ENCODE measurements at places on chromosomes 16 and 17.

- DNase-seq: no peak
These were observed 20.8 kb downstream of the C17orf67 start for GRCh38 chr17:56812901-56813388.

- DNase-seq: no peak
These were observed 27.4 kb upstream of the CPNE2 start for GRCh38 chr16:57064995-57065394.

DNA sequence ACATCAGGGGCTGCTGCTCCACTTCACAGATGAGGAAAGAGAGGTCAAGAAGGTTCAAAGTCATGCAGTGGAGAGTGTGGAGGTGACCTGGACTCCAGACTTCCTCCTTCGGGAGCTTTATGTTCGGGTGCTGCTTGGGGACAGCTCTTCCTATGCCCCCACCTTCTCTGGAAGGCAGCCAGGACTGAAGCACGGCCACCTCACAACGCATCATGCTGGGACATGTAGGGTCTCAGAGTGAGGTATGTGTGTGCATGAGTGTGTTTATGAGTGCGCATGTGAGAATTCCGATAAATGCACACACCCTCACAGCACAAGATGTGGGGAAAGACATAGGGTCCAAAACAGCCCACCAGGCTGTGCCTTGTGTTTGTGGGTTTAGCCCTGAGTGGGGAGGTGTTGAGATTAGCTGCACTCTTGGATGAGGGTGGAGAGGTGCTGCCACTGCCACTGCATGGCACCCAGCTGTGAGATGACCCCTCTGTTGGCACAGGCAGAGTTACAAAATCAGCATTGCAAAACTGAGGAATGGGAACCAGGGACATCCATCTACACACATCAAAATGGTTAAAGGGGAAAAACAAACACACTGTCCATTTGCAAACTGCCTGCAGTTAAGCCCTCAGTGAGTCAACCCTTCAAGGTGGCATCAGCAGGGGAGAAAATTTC is 367.4 kb downstream of the SEC14L1 start:
- no peak for DNase-seq

- DNase-seq: no peak
These were observed 33.6 kb upstream of the ANKFY1 start for GRCh38 chr17:4297351-4297750.

- DNase-seq: peak; percentile 46
These were observed at the start of gene CDK5R1 for GRCh38 chr17:32486701-32487472. CDK5R1 (plus strand) TSS chr17:32486993; CDS start chr17:32487621, 628 bp downstream.

DNA sequence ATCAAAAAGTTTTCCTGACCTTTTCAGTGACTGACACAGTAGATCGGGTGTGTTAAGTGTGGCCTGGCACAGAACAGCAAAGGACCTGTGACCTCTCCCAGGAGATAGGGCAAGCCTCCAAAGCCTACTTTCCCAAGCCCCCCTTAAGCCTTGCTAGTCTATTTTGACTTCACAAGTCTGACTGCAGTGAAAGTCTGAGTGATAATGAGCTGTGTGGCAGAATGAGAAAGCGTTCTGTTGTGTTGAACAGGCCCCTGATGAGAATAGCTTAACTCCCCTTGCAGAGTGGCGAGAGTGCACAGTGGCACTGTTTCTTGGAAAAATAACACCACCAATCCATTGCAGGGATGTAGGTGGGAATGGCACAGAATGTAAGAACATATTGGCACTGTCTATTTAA is 32.8 kb downstream of the MMD start:
- no peak for DNase-seq

DNA sequence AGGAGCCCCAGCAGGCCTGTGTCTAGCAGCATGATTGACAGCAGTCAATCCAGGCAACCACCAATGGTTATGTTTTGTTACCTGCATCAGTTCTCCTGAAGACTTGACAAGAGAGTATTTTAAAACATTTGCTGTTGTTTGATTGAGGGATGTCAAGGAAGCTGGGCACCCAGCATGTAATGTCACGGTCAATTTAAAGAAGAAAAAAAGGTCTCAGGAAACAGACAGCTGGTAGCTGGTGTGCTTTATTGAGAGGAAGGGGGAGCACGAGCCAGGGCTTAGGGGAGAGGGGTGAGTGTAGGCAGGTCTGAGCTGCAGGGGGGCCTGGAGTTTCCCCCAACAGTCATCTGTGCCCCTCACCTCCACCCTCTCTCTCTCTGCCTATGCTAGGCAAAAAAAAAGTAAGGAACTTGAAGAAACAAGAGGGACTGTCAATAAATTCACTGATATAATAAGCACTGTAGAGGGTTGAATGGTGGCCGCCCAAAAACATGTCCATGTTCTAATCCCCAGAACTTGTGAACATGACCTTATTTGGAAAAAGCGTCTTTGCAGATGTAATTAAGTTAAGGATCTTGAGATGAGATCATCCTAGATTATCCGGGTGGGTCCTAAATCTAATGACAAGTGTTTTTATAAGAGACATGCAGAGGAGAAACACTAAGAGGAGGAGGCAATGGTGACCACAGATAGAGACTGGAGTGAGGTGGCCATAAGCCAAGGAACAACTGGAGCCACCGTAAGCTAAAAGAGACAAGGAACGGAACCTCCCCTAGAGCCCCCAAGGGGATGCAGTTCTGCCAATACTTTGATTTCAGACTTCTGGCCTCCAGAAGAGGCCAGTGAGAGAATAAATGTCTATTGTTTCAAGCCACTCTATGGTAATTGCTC is 14.5 kb downstream of the TSPOAP1 start:
- DNase-seq: no peak

DNA sequence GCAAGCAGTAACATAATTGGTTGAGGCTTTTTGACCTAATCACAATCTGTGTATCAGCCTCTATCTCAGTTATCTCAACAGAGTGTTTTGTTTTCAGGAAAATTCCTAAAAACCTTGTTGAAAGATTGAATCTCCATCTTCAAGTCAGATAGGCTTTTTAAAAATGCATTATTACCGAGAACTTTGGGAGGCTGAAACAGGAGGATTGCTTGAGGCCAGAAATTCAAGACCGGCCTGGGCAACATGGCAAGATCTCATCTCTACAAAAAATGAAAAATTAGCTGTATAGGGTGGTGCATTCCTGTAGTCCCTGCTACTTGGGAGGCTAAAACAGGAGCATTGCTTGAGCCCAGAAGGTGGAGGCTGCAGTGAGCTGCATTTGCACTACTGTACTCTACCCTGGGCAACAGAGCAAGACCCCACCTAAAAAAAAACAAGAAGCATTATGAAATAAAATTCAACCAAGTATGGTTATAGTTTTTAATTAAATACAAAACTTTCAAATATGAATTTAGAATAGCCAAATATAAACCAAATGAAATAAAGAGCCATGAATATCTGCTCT is 68.4 kb downstream of the VMP1 start:
- no peak for DNase-seq

DNA sequence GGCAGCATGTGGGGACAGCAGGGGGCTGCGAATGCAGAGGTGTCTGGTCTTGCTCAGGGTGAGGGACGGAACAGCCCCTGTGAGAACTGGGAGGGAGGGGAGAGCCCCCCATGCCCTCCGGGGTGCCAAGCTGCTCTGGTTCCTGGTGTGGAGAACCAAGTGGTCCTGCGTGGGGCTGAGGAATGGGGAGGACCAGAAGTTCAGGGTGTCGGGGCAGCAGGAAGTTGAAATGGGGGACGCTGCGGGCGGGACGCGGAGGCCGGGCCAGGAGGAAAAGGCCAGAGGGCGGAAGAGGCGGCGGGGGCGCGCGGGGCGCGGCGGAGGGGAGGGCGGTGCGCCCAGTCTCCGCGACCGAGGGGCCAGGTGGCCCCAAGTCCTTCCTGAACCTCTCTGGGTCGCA is 3.6 kb downstream of the ALDH3A1 start:
- DNase-seq: no peak

DNA sequence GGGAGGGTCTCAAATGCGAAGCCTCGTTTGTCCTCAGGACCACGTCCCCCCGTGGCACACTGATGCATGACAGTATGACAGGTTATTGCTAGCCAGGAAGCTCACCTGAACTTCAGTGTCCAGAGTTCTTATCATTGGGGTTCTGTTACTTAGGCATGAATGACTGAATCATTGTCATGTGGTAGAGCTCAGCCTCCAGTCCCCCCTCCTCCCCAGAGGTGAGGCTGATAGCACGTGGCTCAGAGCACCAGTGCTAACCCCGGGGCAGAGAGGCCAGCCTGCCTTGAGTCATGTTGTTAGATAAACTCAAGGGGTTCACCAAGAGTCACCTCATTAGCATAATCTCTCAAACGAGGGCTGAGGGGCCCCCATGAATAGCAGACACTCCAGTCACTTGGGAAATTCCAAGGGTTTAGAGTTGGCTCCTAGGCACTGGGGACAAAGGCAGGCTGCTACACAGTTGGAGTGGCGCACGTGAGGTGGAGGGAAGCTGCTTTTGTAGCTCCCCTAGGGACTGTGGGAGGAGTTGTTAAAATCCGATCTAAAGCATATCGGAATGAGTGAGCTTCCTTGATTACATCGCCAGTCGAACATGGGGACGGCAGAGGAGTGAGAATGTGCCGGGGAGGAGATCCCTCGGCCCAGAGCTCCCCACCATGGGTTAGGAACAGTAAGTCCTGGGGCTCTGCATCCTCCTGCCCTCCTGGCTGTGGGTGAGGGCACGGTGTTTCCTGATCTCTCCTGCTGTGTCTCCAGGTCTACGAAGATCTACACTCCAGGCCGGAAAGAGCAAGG is 18.2 kb downstream of the DHX38 start:
- DNase-seq: peak; percentile 40

DNA sequence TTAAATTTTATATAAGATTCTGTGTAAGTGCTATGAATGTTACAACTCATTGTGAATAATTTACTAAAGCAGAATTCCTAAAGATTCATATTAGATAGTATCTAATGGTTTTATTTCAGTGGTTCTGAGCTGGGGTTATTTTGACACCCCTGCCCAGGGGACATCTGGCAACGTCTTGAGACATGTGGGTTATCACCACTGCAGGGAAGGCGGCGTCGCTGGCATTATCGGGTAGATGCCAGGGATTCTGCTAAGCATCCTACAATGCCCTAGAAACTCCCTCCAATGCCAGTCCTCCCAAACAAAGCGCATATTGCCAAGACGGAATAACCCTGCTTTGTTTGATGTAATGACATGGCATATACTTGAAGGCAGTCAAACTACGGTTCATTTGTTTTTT is 372.3 kb upstream of the ZFHX3 start:
- peak; percentile 10 for DNase-seq

DNA sequence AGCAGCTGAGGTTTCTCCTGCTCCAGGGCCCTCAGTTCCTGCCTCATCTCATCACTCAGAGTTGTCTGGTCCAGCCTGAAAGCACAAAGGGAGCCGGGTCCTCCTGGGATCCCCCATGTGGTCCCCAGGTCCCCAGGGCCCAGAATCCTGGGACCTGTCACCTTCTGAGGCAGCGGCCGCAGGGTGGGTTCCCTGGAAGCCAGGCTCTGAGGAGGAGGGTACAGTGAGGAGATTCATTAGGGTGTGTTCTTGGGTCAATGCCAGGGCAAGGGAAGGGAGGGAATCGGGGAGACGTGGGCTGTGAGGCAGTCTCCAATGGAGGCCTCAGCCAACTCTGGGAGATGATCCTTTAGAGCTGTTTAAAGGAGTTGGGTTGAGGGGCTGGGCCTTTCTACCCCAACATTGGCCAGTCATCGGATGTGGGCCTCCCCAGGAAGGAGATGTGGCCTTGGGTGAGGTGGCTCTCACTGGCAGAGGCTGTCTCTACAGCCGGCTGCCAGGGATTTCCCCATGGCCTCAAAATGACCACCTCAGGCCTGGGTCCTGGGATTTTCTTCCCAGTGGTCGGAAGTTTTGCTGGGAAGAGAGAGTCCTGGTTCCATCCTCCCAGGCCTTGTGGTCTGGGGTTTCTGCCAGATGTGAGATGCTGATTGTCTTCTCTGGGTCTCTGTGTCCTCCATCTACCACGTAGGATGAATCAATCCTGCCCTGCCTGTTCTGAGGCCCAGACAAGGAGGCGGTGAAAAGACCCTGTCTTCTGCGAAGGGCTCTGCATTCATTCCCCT is 47.3 kb downstream of the NLRP1 start:
- no peak for DNase-seq

GRCh38 chr16:65336160-65336559 is 214.3 kb upstream of the CDH11 start:
- DNase-seq: peak; percentile 66

GRCh38 chr17:66647391-66647983 is 187.4 kb upstream of the CACNG5 start:
- no peak for DNase-seq

GRCh38 chr17:42179911-42180410 is 981 bp downstream of the KCNH4 start:
- DNase-seq: peak; percentile 39

- DNase-seq: no peak
These were observed 82.1 kb downstream of the KSR1 start for GRCh38 chr17:27538156-27538955.

- no peak for DNase-seq
These were observed 9.6 kb downstream of the GALK1 start for GRCh38 chr17:75755205-75755901.

GRCh38 chr17:7930841-7931631 is 710 bp downstream of the TRAPPC1 start:
- DNase-seq: no peak

GRCh38 chr16:649631-650030 is 466 bp downstream of the WDR90 start:
- DNase-seq: no peak

- DNase-seq: no peak
These were observed 9.2 kb upstream of the TBX2 start for GRCh38 chr17:61390479-61390791.

GRCh38 chr17:534071-534691 is 180.5 kb downstream of the VPS53 start:
- no peak for DNase-seq

DNA sequence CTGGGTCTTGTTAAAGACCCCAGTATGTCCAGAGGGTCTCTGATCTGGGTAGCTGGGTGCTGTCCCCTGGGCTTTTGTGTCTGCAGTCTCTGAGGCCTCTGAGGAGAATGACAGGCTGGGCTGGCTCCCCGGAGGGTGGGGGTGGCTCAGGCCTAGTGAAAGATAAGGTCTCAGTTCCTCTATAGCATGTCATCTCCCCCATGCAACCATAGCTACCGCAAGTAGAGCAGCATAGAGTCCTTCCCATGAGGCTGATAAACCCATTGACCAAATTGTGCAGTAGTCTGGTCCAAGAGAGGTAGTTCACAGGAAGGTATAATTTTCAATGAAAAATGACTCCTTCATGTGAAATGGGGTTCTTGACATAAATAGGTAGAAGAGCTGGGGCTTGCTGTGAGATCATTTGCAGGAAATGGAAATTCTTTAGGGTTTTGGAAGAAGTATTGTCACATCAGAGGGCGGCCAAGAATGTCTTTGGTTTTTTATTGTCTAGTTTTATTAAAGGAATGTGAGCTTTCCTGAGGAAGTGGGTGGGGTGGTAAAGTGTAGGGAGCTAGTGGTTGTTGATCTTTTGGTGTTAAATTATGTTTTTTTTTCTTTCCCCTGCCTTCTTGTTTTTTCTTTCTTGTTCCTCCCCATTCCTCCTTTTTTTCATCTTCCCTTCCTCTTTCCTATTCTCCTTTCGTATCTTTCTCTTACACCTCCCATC is 21.0 kb downstream of the SLC7A6OS start:
- no peak for DNase-seq

- no peak for DNase-seq
These were observed 57.7 kb upstream of the BCAR1 start for GRCh38 chr16:75309156-75309555.
